Esophagus muscularis mucosa (tissue), 4 donors: ENCODE measurements at places on chromosomes 12 and 14. TPM values are rescaled to one million over a fixed set of nuclear protein-coding genes. Genes with fewer than 3 reads are reported as not detected.

The MIP gene
- not detected for total RNA-seq

GRCh38 chr12:121719926-121720414, 7.4 kb downstream of the TMEM120B start:
- H3K27ac ChIP-seq = peak overlapping the region; percentile 54
- H3K36me3 ChIP-seq = no peaks in the 10 kb centered on the region
- H3K4me3 ChIP-seq = no peak overlapping the region
- DNase-seq = no peak

GRCh38 chr12:53870117-53870516, 68.5 kb upstream of the HOXC13 start:
- no peaks in the 10 kb centered on the region for H3K4me1 ChIP-seq
- no peaks in the 10 kb centered on the region for H3K27me3 ChIP-seq
- no peak overlapping the region for H3K4me3 ChIP-seq
- no peaks in the 10 kb centered on the region for H3K36me3 ChIP-seq
- no peak for DNase-seq

The MEG3 gene
- total RNA-seq = 25.0 TPM

The KIF5A gene
- 3.2 TPM for total RNA-seq

The KRR1 gene
- 37.4 TPM for total RNA-seq

- peak overlapping the region; percentile 69 for H3K27ac ChIP-seq
- no peaks in the 10 kb centered on the region for H3K27me3 ChIP-seq
- H3K36me3 ChIP-seq = peaks cover 19% of the 10 kb centered on the region
- H3K4me1 ChIP-seq = peaks cover 26% of the 10 kb centered on the region
- peak overlapping the region; percentile 75 for H3K4me3 ChIP-seq
- DNase-seq = no peak
Measured at GRCh38 chr12:107684990-107685359, 624 bp upstream of the PWP1 start.

- no peaks in the 10 kb centered on the region for H3K36me3 ChIP-seq
- no peaks in the 10 kb centered on the region for H3K27me3 ChIP-seq
- no peak for DNase-seq
- no peak overlapping the region for H3K4me3 ChIP-seq
Measured at GRCh38 chr14:76917158-76917596, 91.0 kb downstream of the LRRC74A start.

The PTPRB gene
- total RNA-seq = 26.3 TPM

DNA sequence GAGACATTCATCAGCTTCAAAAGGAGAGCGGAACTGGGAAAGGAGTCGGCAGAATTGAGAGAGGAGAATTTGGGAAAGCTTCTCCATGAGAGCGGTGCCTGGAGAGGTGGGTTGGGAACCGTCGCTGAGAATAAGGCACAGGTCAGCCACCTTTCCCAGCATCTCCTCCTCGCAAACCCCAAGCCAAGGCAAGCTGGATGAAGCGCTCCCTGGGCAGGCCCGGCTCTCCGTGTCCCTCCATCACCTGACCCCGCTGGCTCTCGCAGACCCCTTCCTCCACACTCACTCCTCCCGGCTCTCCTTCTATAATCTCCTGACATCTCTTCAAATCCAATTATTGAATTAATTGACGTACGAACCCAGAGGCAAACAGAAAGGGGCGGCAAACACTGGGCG, 18.9 kb upstream of the ATP5MC2 start:
- H3K27me3 ChIP-seq = peaks cover 6% of the 10 kb centered on the region
- H3K27ac ChIP-seq = no peak overlapping the region
- no peaks in the 10 kb centered on the region for H3K36me3 ChIP-seq
- DNase-seq = no peak
- peaks cover 26% of the 10 kb centered on the region for H3K4me1 ChIP-seq

The SIX1 gene
- 0.58 TPM for total RNA-seq

The CCDC77 gene
- total RNA-seq = 5.4 TPM

- H3K36me3 ChIP-seq = no peaks in the 10 kb centered on the region
- DNase-seq = no peak
- H3K27ac ChIP-seq = no peak overlapping the region
Measured at GRCh38 chr12:1622406-1622805, 6.6 kb upstream of the WNT5B start.

DNA sequence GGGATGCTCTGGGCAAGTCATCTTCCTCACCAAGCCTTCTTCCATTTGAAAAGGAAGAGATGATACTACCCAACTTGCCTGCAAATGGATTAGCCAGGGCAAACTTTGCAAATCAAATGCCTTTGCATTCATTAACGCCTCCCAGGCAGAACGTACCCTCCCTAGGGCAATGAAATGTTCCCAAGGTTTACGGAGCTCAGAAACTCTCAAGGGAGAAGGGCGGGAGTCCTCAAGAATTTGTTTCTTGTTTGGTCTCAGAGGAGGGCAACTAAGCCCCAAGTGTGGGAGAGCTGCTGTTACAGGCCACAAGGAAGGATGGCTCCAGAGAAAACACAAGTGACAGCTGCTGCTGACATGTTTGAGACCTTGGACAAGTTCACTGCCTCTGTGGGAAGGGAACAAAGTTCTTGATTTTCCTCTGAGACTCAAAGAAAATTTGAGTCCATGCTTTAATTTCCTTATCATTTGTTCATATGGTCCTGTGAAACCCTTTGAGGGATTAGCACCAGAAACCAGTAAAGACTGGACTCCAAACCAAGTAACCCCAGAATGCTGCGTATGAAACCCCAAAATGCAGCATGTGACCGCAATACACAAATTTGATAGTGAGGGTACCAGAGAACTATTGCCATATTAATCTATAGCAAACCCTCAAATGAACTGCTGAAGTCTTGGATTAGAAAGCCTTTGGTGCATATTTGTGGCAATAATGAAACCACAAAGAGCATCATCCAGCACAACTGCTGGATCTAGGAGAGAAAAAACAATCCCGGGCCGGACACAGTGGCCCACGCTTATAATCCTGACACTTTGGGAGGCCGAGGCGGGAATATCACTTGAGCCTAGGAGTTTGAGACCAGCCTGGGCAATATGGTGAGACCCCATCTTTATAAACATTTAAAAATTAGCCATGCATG, 22.9 kb downstream of the SPTB start:
- H3K27ac ChIP-seq = no peak overlapping the region
- no peaks in the 10 kb centered on the region for H3K36me3 ChIP-seq
- no peak for DNase-seq
- no peaks in the 10 kb centered on the region for H3K4me1 ChIP-seq
- H3K27me3 ChIP-seq = no peaks in the 10 kb centered on the region

DNA sequence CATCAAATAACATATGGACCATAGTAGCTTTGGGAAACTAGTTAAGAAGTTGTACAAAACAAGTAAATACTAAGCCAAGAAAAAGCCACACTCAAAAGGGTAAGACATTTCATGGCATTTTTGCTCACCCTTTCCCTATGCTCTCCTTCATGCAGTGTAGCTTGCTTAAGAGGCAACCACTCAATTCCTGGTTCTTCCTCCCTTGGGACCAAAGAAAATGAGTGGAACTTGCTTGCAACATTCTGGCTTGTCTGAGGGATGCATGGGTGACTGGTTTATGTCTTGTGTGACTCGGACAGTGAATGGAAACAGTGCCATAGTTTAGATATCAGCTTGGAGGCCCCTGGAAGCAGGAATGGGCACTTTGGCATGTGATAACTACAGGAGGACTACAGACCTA, 252.0 kb upstream of the ARID2 start:
- H3K4me1 ChIP-seq = no peaks in the 10 kb centered on the region
- no peak for DNase-seq
- H3K27me3 ChIP-seq = no peaks in the 10 kb centered on the region
- no peak overlapping the region for H3K4me3 ChIP-seq

DNA sequence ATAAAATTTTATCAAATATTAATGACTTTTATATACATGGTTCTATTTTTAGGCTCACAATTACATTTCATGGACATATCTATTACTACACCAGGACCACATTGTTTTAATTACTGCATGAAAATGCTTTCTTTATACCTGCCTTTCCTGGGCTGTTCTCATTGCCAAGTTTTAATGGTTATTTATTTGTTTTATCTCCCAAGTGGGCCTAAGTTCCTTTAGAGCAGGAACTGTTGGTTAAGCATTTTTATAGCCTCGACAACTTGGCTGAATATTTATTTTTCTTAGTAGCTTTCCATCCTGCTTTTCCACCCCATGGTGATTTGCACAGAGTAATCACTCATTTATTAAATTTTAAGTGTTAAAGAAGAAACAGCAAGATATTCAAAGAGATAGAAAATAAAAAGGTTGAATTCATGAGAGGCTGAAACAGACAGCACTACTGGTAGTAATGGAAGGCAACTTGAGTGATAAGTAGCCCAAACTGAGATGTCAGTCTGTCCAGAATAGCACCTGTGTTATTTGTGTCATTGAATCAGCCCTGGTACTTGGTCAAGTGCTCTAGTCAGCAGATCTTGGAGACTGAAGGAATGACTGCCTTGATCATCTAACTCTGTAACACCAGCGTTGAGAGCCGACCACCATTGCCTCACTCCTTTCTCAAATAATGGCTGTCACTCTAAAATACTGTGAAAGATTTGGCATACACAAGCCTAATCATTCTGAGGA, 119.1 kb upstream of the EGLN3 start:
- no peak overlapping the region for H3K27ac ChIP-seq
- no peak for DNase-seq
- H3K36me3 ChIP-seq = no peaks in the 10 kb centered on the region
- H3K4me1 ChIP-seq = peaks cover 5% of the 10 kb centered on the region

DNA sequence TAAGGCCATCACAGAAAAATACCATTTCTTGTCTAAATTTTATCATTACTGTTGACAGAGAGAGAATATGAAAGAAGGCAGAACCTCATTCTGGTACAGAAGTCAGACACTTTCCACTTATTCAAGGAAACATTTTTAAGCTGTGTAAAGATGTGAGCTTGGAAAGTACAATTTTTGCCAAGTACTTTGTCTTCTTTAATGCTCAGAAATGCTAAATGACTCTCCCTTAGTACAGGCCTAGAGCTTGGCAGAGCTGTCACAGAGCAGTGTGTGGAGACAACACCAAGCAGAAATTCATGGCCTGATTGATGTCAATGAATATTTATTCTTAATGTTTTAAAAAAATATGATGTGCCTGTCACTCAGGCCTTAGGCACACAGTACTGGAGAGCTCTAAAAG, 20.7 kb downstream of the NT5DC3 start:
- peak; percentile 17 for DNase-seq
- H3K4me3 ChIP-seq = no peak overlapping the region
- no peaks in the 10 kb centered on the region for H3K36me3 ChIP-seq
- no peaks in the 10 kb centered on the region for H3K27me3 ChIP-seq

- peaks cover 2% of the 10 kb centered on the region for H3K4me1 ChIP-seq
- no peaks in the 10 kb centered on the region for H3K36me3 ChIP-seq
- no peak overlapping the region for H3K27ac ChIP-seq
- no peak overlapping the region for H3K4me3 ChIP-seq
Measured at GRCh38 chr12:52087961-52088820, 8.7 kb downstream of the SMIM41 start.

The CMKLR1 gene
- 10.2 TPM for total RNA-seq

GRCh38 chr12:106281056-106281782, 21.3 kb upstream of the TCP11L2 start:
- H3K27ac ChIP-seq = no peak overlapping the region
- no peaks in the 10 kb centered on the region for H3K27me3 ChIP-seq
- H3K4me1 ChIP-seq = no peaks in the 10 kb centered on the region
- H3K4me3 ChIP-seq = no peak overlapping the region

The KRT75 gene
- not detected for total RNA-seq

DNA sequence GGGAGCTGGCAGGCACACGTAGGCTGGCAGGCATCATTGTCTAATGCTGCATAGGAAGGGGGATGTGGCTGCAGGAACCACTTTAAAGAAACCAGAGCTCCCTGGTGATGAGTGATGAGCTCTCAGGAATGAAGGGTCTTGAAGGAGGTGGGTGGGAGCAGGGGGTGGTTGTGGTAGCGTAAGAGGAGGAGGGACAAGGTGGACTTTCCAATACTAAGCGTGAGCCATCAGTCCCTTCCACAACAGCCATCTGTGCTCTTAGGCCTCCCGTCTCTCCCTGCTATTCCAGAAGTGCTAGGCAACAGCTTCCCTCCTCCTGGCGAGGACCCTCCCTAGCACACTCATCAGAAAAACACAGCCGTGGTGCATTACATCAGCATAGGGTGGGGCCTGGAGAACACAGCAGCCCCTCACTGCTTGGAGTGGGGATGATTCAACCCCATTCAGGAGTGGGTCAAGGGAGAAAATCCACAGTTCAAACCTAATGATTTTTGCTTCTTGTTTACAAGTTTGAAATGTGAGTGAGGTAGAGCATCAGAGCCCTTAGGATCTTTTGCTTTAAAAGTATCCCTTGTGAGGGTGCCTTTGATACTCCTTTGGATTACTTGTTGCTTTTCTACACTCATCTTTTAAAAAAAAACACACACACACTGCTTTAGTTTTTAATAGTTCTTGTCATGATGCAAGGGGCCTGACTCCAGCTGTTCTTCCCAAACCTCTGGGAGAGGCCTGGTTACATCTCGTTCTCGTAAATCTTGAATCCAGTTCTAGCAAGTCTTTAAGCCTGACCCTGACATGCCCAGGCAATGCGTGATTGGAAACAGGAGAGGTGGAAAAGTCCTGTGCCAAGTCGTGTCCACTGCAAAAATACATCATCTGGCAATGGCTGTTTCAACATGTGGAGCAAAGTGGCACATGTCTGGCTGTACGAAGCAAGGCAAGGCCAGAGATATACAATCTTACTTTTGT, 356.4 kb upstream of the DDHD1 start:
- H3K4me3 ChIP-seq = no peak overlapping the region
- no peak for DNase-seq
- no peaks in the 10 kb centered on the region for H3K36me3 ChIP-seq
- peak overlapping the region; percentile 40 for H3K27ac ChIP-seq
- no peaks in the 10 kb centered on the region for H3K4me1 ChIP-seq
- no peaks in the 10 kb centered on the region for H3K27me3 ChIP-seq

DNA sequence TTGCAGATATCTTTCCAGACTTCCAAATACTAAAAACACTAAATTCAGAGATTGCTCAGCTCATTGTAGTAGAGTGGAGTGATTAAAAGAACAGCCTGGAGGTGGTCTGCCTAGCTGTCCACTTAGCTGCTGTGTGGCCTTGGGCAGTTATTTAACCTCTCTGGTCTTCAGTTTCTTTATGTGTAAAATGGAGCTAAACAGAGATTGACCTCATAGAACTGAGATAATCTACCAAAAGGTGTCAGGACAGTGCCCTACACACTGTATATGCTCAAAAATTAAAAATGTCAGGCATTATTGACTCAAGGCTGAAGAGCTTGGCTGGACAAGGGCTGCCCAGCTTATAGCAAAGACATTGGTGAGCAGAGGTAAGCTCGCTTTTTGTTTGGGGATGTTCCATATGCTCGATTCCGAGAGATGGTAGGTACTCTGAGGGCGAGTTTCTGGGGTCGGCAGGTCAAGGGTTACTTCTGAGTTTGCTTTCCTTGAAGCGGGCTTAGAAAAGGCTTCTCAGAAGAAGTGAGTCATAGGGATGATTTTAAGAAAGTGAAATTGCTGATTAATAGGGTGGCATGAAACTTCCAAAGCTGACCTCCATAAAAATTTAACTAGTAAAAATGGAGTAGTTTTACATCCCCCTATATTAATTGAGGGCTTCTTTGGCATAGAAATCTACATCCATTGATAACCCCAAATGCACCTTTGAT, 107.5 kb downstream of the GPATCH2L start:
- H3K36me3 ChIP-seq = no peaks in the 10 kb centered on the region
- H3K4me1 ChIP-seq = no peaks in the 10 kb centered on the region
- no peaks in the 10 kb centered on the region for H3K27me3 ChIP-seq
- H3K4me3 ChIP-seq = no peak overlapping the region
- no peak overlapping the region for H3K27ac ChIP-seq
- DNase-seq = no peak

GRCh38 chr12:12804011-12804410, 9.1 kb upstream of the DDX47 start:
- DNase-seq = no peak
- H3K4me3 ChIP-seq = no peak overlapping the region
- H3K36me3 ChIP-seq = no peaks in the 10 kb centered on the region
- H3K4me1 ChIP-seq = peaks cover 39% of the 10 kb centered on the region
- no peak overlapping the region for H3K27ac ChIP-seq
- no peaks in the 10 kb centered on the region for H3K27me3 ChIP-seq
